Activated T-helper 1 cell treated with anti-CD3 and anti-CD28 coated beads, Interleukin-12 subunit alpha, Interleukin-12 subunit beta, Interleukin-2, Interleukin-4 antibody, amounts not matched to agents 30 ng/mL and 10 ng/mL and 1 ng/mL, durations not matched to agents 14 hours and 24 hours and 36 hours (primary cell): ENCODE measurements at places on chromosomes 16 and 17. TPM values are rescaled to one million over a fixed set of nuclear protein-coding genes. Genes with fewer than 3 reads are reported as not detected.

DPH1 gene
- total RNA-seq, result 49.4 and 61.3 TPM in 2 replicates

KRT17 gene
- total RNA-seq, result 0.24 TPM in 1 of 2 replicates, not detected in the other

CRYM gene
- total RNA-seq, result not detected in 2 replicates

CD7 gene
- 454 and 455 TPM in 2 replicates for total RNA-seq

RAB26 gene
- 0.24 and 0.70 TPM in 2 replicates for total RNA-seq

CCL4 gene
- total RNA-seq, result 1,230 and 1,243 TPM in 2 replicates

HOXB5 gene
- 0.10 TPM in 1 of 2 replicates, not detected in the other for total RNA-seq

METTL2A gene
- total RNA-seq, result 35.5 and 36.5 TPM in 2 replicates

CA7 gene
- 0.13 and 0.39 TPM in 2 replicates for total RNA-seq

CLDN9 gene
- not detected in 2 replicates for total RNA-seq

SLC12A3 gene
- total RNA-seq, result not detected in 2 replicates

EFNB3 gene
- 0.08 TPM in 1 of 2 replicates, not detected in the other for total RNA-seq

AANAT gene
- not detected in 2 replicates for total RNA-seq

CYGB gene
- total RNA-seq, result not detected in 2 replicates

COL1A1 gene
- 1.2 and 2.0 TPM in 2 replicates for total RNA-seq

LYRM9 gene
- total RNA-seq, result 1.9 and 2.9 TPM in 2 replicates

AGRP gene
- not detected in 2 replicates for total RNA-seq

ENPP7 gene
- total RNA-seq, result 0.10 and 0.16 TPM in 2 replicates

STAT5A gene
- 375 and 381 TPM in 2 replicates for total RNA-seq

CTRL gene
- 5.5 and 6.9 TPM in 2 replicates for total RNA-seq

NDRG4 gene
- total RNA-seq, result 1.5 and 1.7 TPM in 2 replicates

CCL3 gene
- 1,244 and 1,261 TPM in 2 replicates for total RNA-seq

PRSS33 gene
- total RNA-seq, result 0.10 TPM in 1 of 2 replicates, not detected in the other

TLCD3A gene
- 36.3 and 36.8 TPM in 2 replicates for total RNA-seq

NLRC3 gene
- 21.8 and 24.4 TPM in 2 replicates for total RNA-seq

KRTAP3-3 gene
- not detected in 2 replicates for total RNA-seq

GGT6 gene
- total RNA-seq, result not detected in 2 replicates

GUCY2D gene
- not detected in 2 replicates for total RNA-seq

UMOD gene
- total RNA-seq, result not detected in 2 replicates

CDK5R1 gene
- total RNA-seq, result 6.1 and 7.1 TPM in 2 replicates

TBC1D28 gene
- 0.08 TPM in 1 of 2 replicates, not detected in the other for total RNA-seq

CPNE7 gene
- 32.2 and 35.2 TPM in 2 replicates for total RNA-seq

KDM8 gene
- 12.5 and 14.5 TPM in 2 replicates for total RNA-seq
